Activated CD4-positive, CD25-positive, alpha-beta regulatory T cell treated with anti-CD3 and anti-CD28 coated beads, Interleukin-2, amount 50 U/mL, for 16 hours (primary cell): ENCODE measurements at places on chromosomes 7 and 10.

DNA sequence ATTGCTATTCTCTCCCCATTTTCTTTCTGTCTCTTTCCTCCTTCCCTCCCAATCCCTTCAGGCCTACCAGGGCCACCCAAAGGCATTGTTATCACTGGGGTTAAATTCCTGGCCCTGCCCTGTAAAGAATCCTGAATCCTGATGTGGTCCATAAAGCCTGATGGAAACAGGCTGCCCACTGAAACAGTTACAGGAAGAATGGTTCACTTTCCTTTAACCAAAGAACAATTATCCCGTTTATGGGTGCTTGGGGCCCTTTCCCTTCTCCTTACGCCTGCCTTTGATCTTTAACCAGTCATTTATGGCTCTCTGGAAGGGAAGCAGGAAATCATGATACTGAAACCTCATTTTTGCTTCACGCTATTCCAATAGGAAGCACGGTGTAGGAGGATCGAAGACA lies 273.1 kb upstream of the NEBL start:
- DNase-seq, result no peak

GRCh38 chr7:142770661-142771352 lies at the start of gene PRSS2:
Gene PRSS2, plus strand, starts transcription at chr7:142770970. Its CDS starts 13 bp downstream, at chr7:142770983.
- DNase-seq, result no peak

DNA sequence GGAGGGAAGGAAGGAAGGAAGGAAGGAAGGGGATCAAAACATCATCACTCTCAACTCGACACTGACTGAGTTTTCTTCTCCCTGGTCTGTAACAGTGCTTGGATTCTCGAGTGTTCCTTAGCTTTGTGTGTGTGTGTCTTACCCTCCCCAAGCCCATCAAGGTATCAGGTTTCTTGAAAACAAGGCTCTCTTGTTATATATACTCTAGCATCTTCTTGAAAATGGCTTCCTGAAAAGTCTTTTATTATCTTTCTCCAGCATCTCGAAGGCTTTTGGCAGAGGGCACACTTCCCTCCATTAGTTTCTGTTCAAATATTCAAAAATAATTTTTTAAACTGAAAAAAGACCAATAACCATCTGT lies 13.4 kb downstream of the SERPINE1 start:
- no peak for DNase-seq

GRCh38 chr7:35749556-35749955 lies 51.3 kb upstream of the SEPTIN7 start:
- DNase-seq, result no peak

DNA sequence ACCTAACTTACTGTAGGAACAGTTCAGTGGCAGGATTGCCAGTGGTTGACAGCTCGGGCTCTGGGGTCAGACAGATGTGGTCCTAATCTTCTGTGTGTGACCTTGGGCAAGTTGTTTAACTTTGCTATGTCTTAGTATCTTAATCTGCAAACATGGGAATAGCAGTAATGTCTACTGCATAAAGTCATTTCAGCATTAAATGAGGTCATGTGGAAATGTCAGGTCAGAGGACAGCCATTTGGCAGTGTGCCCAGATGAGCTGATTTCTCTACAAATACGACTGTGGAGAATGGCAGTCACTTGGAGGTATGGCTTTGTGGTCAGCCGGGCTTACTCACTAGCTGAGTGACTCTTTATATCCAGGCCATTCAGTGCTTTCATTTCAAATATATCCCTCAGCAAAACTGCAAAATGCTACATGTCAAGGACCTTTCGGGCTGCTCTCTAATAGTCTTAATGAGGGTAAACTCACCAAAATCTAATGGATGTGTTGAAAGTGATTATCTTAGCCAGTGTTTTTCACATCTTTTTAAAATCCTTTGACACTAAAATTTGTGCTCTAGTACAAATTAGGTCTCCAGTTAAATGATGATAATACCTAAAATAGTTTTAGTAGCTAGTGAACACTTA lies 171.4 kb downstream of the ST7 start:
- DNase-seq, result no peak

DNA sequence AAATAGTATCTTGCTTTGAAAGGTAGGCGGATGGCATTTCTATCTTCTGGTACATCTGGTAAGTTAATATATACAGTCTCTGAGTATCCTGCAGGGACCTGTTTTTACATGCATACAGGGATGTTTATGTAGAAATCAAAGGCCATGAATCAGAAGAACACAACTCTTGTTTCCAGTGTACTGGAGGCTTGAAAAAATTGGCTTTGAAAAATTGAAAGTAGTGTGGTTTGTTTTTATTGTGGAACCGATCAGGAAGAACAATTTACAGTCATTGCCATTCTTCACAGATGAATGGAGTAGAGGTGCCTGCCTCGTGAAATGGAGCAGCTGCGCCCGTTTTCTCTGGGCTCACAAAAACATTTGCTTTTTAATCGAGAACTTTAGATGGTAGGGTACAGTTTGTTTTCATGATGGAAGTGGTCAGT lies 54.0 kb upstream of the RPA3 start:
- DNase-seq, result no peak

GRCh38 chr7:104883718-104884452 lies 130.1 kb upstream of the KMT2E start:
- DNase-seq, result peak; percentile 54

GRCh38 chr10:124092860-124093773 lies at the start of gene CHST15:
Gene CHST15, minus strand, starts transcription at chr10:124093598. Its CDS starts 47,386 bp downstream, at chr10:124046212.
- DNase-seq, result no peak

GRCh38 chr7:142319970-142320369 lies 62.1 kb upstream of the PRSS58 start:
- no peak for DNase-seq

DNA sequence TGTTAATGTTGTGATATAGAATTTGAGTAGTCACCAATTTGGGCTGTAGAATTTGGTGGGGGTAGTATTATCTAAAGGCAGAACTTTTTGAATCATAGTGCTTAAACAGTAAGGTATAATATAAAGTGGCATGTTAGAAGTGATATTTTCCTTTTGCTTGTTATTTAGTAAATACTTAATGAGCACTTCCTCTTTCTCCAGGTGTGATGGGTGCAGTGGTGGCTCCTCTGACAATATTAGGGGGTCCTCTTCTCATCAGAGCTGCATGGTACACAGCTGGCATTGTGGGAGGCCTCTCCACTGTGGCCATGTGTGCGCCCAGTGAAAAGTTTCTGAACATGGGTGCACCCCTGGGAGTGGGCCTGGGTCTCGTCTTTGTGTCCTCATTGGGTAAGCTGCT lies 10.5 kb downstream of the GHITM start:
- DNase-seq, result no peak

DNA sequence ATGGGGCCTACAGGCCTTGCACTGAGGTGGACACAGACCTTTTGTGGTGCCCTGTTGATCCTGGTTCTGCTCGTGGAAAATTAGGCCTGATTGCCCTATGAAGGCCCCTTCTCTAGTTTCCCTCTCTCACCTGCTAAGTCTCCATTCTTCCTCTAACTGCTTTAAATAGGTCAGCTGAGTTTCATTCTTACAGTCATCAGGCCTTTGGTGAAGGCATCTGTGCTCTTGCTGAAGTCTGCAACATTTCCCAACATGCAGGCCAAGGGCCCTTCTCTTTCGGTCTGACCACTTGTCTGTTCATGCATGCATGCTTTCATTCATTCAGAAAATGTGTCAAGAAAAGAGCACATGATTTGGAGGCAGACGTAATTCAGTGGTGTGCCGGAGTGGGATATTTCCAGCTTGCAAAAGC lies 244.0 kb downstream of the BUB3 start:
- DNase-seq, result no peak

DNA sequence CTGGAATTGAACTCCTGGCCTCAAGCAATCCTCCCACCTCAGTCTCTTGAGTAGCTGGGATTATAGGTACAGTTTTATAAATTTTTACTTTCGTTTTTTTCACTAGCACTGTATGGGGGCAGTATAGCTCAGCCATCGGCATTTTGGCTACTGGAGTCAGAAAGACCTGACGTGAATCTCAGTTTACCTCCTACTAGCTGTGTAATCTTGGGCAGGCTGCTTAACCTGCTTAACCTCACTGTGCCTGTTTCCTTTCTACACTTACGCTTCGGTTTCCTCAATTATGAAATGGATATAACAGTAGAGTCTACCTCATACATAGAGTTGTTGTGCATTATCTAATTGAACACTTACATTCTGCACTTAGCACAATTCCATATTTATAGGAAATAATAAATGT lies 16.7 kb downstream of the STN1 start:
- DNase-seq, result no peak

DNA sequence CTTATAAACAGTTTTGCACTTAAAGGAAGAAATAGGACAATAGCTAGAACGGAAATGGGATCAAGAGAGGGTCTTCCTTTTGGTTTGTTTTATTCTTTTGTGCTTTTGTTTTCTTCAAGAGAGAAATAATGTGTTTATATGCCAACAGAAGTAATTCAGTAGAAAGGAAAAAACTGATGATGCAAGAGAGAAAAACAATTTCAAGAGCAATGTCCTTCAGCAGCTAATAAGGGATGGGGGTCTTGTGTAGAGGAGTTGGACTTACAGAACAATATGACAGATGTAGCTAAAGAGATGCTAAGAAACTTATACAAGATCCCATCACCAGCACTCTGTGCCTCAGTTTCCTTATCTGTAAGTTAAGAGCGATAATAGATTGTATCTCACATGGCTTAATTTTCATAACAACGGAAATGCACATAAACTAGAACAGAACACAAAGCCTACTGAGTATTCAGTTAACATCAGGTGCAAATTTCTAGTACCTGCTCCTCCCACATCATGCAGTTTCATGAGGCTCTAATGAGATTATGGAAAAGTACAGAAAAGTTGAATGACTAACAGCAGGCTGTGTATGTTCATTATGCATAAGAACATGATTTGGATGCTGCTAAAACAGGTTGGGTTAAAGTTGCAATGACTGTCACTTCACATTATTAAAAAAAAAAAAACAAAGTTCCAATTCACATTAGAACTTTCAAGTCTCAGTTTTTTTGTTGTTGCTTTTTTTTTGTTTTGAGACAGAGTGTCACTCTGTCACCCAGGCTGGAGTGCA lies 17.2 kb downstream of the HERPUD2 start:
- no peak for DNase-seq

DNA sequence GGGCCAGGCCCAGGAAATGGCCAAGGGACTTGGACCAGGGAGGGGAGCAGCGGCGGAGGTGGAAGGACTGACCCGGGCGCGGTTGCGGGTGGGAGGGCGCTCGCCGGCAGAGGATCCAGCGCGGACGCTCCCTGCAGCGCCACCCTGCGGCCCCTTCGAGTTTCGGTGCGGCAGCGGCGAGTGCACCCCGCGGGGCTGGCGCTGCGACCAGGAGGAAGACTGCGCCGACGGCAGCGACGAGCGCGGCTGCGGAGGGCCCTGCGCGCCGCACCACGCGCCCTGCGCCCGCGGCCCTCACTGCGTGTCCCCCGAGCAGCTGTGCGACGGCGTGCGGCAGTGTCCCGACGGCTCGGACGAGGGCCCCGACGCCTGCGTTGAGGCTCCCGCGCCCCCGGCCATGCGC lies 16.8 kb upstream of the ZNF467 start:
- DNase-seq, result no peak

DNA sequence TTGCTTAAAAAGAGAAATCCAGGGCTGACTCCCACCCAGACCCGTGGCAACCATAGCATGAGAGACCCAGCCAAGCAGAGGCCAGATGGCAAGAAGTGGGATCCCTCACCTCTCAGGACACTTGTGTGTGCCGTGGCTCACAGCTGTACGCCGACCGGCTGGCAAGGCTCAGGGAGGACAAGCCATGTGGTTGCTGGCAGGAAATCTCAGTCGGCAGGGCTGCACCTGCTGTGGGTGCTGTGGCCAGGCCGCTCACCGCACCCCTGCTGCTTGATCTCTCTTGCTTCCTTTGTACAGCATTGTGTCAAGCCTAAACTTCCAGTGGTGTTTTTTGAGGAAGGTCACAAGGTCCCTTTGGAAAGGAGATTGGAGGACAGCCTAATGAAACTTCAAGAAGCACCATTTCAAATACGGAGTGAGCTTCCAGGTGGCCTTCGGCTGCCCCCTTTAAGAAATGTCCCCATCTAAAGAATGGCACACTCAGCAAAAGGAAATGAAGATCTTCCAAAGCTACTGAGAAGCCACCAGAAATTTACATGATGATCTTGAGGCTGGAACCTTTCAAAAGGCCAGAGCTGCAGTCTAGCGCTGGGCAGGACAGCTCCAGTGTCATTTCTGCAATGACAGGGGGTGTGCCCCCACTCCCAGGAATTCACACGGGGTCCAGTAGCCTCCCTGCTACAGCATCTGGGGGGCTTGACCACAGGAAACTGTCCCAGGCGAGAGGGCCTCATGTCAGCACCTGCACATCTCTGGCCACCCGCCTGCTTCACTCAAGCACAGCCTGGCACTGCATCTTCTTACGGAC lies 409.0 kb upstream of the MGMT start:
- DNase-seq, result peak; percentile 14

GRCh38 chr7:99111591-99111990 lies 32.3 kb downstream of the SMURF1 start:
- no peak for DNase-seq

DNA sequence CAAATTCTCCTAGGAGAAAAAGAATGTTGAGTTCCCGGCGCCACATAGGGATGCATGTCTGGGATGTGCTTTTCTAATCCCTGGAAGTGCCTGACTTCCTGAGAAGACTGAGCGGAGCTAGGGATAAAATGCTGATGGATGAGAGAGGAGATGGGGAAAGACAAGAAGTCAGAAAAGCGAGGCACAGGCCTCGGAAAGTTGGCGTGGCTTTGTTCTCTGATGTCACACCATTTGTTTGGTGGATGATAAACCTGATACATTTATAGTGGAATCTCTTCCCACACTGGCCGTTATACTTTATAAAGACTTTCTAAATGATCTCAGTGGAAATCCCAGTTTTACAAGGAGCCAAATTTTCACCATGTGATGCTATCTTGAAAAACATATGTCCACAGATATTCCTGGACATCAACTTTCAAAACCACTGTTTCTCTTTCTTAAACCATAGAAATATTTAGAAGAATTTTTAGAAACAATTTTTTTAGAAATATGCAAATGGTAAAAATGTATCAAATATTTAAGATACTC lies 188.8 kb upstream of the SVIL start:
- DNase-seq, result no peak

- no peak for DNase-seq
Measured at GRCh38 chr10:100792574-100792973, 47.2 kb downstream of the PAX2 start.

DNA sequence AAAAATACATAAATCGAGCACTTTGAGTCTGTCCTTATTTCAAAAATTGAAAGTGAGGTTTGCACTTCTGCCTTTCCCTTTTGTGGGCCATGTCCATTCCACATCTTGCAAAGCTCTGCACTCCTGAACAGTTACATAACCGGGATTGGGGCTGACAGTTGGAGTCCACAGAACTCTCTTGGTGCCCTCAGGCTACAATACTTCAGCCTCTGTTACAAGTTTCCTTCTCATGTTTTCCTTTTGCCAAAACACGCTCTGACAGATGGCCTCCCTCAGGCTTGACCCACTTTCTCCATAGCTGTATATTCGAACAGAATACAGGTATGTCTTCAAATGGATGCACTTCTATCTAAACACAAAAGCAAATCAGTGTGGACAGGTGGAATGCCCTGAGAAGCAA lies 335.9 kb downstream of the WDR37 start:
- no peak for DNase-seq

- no peak for DNase-seq
Measured at GRCh38 chr10:112330162-112330561, 43.8 kb upstream of the ACSL5 start.

GRCh38 chr7:92623544-92623943 lies 33.4 kb upstream of the FAM133B start:
- no peak for DNase-seq

- DNase-seq, result no peak
Measured at GRCh38 chr10:99233000-99233688, 2.5 kb downstream of the HPSE2 start.

- DNase-seq, result no peak
Measured at GRCh38 chr10:45044290-45044689, 43.6 kb downstream of the ZNF22 start.
